ENCODE measurements at places on chromosomes 7 and 10.

DNA sequence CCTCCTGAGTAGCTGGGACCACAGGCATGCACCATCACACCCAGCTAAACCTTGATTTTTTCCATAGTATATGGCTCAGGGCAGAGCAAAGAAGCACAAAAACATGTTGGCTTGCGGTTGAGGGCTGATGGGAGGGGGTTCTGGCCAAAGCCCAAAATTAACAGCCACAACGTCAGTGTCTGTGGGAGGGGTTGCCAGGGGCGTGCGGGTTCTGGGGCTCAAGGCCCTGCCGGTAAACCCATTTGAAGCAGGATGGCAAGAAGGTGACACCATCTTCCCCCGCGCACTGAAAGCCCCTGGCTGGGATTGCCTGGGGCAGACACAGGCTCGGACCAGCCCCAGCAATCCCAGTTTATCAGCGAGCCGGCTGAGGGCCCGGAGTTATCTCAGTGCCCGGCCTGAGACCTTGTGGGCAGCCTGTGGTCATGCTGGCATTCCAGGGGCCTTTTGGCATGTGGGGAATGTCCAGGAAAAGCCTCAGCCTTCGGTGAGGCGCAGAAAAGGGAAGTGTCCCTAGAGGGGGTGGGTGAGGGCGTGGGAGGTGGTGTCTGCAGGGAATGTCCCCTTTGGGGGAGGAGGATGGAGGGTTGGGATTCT lies 167.7 kb upstream of the TNRC18 start:
- no peak for DNase-seq

GRCh38 chr7:134461916-134462315 lies 3.0 kb upstream of the AKR1B1 start:
- no peak for DNase-seq

- DNase-seq = no peak
Measured at GRCh38 chr7:75650062-75650461, 88.7 kb downstream of the HIP1 start.

- DNase-seq = no peak
Measured at GRCh38 chr7:19377611-19378344, 232.6 kb upstream of the FERD3L start.

DNA sequence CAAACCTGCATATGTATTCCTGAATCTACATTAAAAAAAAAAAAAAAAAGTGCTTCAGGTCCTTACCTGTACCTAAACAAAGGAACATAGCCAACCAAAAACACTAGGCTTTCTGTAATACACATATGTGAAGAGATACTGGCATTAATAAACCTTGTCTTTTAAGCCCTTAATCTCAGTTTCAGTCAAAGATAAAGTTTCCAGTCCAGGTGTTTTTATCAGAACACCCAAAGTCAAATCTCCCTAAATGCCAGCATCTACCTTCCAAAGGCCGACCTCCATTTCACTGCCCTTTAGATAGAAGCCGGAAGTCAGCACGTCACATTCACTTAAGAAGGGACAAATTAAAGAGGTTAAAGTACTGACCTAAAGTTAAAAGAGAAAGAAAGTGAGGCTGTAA lies 79.8 kb upstream of the NEBL start:
- no peak for DNase-seq
